ENCODE measurements at places on chromosomes 3 and 15.

DNA sequence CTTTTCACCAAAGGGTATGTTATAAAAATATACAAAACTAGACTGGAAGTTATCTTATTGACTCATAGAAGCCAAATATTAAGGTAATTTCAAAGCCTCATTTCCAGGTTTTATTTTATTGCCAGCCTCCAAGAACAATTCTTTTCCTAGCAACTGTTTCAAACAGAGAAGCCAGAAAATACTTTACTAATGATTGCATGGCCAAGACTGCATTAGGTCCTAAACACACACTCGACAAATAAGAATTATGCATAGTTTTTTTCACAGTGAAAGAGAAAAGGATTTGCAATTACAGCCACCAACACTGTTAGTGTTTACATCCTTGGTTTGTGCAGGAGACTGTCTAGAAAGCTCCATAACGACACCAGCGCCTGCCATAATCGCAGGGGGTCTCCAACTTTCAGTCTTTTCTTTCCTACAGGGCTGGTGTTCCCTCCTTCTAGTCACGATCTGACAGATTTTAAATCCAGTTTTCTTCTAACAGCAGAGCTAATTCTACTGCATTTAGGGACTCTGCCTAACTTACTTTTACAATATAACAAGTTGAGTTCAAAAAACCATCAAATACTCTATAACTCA is 58.1 kb downstream of the CLASP2 start:
- DNase-seq: no peak

DNA sequence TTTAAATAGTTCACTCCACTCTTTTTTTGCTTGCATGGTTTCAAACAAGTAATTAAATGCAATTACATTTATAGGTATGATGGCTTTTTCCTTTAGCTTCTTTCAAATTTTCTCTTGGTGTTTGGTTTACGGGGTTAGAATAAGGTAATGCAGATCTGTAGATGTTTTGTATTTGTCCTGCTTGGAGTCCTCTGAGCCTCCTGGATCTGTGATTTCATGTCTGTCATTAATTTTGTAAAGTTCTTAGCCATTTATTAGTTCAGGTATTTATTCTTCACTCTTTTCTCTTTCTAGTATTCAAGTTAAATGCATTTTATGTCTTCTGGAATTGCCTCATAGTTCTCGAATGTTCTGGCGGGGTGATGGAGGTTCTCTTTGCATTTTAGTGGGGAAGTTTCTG is 1.4 kb upstream of the MRPS25 start:
- DNase-seq: no peak

- no peak for DNase-seq
Measured at GRCh38 chr15:84001655-84002054, 233.9 kb upstream of the GOLGA6L4 start.

DNA sequence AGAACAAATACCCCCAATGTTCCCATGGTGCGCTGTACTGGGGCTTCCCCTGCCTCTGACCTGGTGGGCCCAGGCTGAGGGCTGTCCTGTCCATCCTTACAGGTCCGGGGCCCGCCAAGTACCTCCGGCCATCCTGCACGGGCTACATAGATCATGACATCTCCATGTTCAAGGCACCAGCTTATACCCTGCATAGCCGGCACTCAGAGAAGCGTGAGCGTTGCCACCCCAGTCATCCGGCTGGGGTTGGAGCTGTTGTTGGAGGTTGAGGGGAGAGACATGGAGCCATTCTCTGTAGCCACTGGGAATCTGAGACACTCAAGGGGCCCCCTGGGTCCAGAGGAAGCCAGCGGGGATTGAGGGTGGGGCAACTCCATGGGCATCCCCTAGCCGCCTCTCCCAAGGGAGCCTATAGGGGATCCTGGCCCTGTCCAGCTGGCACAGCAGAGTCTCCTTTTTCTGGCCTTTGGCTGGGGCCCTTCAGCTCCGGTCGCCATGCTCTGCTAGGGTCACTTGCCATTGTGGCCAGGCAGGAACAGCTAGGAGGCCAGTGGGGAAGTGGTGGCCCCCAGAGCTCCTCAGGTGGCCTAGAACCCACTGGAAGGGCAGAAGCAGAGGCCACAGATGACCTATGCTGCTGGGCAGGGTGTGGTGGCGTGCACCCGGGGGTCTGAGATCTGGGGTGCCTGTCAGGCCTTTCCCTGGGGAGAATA is 12.5 kb upstream of the CSPG4 start:
- DNase-seq: no peak

GRCh38 chr3:134709561-134710312 is 58.9 kb upstream of the KY start:
- DNase-seq: no peak

- no peak for DNase-seq
Measured at GRCh38 chr15:92719021-92719420, 63.4 kb upstream of the FAM174B start.

DNA sequence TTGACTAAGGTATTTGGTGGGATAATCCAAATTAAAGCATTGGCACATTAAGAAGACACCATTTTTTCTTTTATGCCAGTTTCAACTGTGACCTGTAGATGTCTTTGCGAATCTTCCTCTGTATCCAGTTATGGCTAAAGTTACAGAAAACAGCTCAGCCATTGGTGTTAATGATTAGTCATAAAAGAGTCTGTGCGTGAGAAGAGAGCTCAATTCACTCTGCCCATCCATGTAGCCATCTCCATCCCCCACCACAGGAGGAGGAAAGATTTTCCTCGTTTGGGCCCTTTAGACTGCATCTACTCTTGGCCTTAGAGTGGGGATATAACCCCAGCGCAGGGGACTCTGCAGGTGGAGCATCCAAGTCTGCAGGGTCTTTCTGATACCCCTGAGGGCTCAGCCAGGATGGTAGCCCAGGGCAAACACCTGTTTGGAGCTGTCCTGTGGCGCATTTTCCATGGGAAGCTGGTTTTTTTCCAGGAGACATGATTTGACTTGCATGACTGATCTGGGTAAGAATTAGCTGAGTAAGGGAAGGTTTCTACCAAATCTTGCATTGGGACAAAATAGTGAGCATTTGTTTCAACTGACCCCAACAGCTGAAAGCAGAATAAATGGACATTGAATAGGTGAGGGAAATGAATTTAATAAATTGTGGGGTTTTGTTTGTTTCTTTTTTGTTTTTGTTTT is 29.5 kb downstream of the NANOGP8 start:
- DNase-seq: no peak

- no peak for DNase-seq
Measured at GRCh38 chr3:132346841-132347736, 29.9 kb downstream of the ACP3 start.

GRCh38 chr15:42102646-42103235 is 8.4 kb upstream of the PLA2G4D start:
- DNase-seq: no peak

DNA sequence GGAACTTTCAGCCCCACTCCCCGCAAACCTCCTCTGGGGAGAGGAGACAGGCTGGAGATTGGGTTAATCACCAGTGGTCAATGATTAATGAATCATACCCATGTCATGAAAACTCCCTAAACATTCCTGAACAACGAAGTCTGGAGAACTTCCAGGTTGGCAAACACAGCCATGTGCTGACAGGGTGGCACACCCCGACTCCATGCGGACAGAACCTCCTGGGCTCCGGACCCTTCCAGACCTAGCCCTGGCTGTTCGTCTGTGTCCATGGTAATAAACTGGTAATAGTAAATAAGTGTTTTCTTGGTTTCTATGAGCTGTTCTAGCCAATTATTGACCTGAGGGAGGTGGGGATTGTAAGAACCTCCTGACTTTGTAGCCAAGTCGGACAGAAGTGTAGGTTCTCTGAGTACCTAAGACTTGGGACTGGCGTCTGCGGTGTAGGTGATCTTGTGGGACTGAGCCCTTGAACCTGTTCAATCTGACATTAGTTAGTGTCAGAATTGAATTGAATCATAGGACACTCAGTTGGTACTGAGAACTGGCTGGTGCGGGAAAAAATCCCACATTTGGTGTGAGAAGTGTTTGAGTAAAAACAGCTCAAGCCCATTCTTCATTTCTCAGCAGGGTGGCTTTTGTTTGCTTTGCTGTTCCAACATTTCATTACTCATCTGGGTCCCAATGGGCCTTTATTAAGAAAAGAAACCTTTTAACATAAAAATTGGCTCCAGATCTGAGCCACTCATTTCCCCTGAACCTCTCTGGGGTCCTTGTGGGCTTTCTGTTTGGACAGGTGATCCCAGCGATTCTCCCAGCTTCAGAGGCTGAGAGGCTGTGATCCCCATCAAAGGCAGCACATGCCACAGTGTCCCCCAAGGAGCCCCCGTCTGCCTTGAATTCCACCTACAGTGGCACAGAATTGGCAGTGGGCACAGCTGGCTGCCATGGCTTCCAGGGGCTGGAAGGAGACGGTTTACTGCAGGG is 151.0 kb downstream of the TJP1 start:
- no peak for DNase-seq

DNA sequence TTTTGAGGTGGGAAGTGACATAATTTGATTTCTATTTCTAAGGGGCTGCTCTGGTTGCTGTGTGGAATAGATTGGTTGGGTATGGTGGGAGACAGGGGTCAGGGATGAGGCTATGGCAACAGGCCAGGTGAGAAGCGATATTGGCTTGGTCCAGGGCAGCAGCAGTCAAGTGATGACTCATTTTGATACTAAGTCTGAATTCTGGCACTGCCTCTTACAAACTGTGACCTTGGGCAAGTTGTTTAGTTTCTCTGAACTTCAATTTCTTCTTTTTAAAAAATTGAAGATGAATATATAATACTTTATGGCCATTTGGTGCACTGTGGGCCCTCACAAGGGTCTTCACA is 40.4 kb upstream of the CLSTN2 start:
- no peak for DNase-seq

- no peak for DNase-seq
Measured at GRCh38 chr15:99916668-99917223, 183.5 kb upstream of the LYSMD4 start.

DNA sequence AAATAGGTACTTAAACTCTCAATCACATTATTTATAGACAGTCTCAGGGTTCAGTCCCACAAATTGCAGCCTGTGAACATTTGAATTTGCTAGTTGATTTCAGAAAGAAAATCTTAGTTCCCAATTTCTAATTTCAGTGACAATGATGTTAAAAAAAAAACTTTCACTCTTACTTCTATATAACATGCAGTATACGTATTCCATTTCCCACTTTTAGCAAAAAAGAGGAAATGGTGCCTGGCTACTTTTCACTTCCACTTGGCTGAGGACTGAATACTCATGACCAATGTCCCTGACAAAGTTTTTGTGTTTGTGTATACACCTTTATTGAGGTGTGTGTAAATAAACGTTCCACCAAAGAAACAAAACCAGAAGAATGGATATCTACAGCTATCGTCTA is 32.1 kb upstream of the XCR1 start:
- DNase-seq: no peak

GRCh38 chr15:74884428-74885223 is 5.2 kb upstream of the MPI start:
- no peak for DNase-seq

DNA sequence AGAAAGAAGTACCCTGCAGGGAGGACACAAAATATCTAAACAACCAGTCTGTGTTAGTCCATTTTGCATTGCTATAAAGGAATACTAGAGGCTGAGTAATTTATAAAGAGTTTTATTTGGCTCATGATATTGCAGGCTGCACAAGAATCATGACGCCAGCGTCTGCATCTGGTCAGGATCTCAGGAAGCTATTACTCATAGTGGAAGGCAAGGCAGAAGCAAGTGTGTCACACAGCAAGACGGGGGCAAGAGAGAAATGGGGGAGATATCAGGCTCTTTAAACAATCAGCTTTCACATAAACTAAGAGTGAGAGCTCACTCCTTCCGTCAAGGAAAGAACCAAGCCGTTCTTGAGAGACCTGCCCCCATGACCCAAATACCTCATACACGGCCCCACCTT is 614.8 kb downstream of the ZIC1 start:
- no peak for DNase-seq

- DNase-seq: no peak
Measured at GRCh38 chr3:181660337-181660736, 51.4 kb upstream of the SOX2 start.

- DNase-seq: no peak
Measured at GRCh38 chr3:43001094-43001553, 22.0 kb downstream of the GASK1A start.

GRCh38 chr15:99566157-99566897 is 543 bp downstream of the MEF2A start:
- DNase-seq: peak; percentile 13

GRCh38 chr3:179819379-179819778 is 166.5 kb downstream of the USP13 start:
- no peak for DNase-seq

GRCh38 chr15:70094690-70095311 is 2.9 kb downstream of the TLE3 start:
- no peak for DNase-seq

DNA sequence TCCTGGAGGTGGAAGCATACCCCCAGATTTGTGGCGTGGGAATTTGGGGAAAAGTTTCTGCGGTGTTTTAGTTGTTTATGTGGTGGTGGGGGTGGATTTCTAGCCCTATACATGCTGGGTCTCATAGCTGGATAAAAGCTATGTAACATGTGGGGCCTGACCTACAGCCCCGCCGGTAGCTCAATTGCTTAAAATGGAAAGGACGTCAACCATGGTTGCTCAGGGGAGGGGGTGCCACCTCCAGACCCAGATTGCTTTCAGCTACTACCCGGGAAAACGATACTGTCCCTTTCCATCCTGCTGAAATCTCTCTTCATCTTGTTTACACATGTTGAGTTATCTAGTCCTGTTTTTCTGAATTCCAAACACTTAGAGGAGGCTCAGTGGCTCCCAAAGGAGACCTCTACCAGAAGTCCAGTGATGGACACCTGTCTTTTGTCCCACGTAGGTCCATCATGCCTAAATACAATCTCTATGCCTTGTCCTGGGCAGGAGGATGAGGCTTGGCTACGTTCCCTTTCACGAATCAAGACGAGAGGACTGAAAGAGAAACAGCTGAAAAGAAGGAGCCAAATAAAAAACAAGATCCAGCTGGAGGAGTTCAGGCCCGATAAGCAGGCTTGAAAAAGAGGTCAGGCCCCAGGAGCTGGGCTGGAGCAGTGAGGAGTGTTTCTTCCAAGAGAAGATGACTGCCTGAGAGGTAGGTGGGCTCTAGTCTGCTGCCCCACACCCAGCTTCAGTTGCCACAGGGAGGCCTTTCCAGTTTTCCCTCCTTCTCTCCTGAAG is 72.1 kb upstream of the TPRG1 start:
- DNase-seq: no peak

GRCh38 chr15:40081691-40082194 is 26.9 kb downstream of the BMF start:
- DNase-seq: no peak

- DNase-seq: no peak
Measured at GRCh38 chr15:50764461-50765194, 878 bp downstream of the SPPL2A start.

DNA sequence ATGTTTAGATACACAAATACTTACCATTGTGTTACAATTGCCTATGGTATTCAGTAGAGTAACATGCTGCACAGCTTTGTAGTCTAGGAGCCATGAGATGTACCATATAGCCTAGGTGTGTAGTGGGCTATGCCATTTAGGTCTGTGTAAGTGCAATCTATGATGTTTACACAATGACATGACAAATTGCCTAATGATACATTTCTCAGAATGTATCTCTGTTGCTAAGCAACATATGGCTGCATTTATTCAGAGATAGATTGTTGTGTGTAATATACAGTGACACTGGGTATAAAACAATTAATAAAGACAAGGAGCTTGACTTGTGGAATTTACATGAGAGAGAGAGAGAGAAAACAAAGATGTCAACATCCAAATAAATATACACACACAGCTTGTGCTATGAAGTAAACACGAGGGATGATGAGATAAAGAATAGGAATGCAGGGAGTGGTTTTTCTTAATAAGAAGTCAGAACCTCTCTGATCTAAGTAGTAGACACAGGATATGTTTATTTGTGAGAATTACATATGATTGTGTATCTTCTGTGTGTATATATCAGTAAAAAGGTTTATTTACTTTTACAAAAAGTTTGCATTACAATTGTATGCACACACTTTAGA is 110.0 kb downstream of the KCNAB1 start:
- no peak for DNase-seq

All from stimulated activated CD8-positive, alpha-beta memory T cell treated with anti-CD3 and anti-CD28 coated beads, Interleukin-7, amount 100 ng/mL, for 4 hours (primary cell).